Fibroblast of skin of right quadriceps (primary cell): ENCODE measurements at places on chromosomes 2 and 18.

- DNase-seq: peak; percentile 70
Measured at GRCh38 chr18:8705238-8705960, at the start of gene MTCL1. Gene MTCL1 (plus strand): TSS chr18:8705556. CDS start chr18:8705661, 105 bp downstream.

- DNase-seq: peak; percentile 69
Measured at GRCh38 chr2:25808006-25808383, 70.3 kb downstream of the ASXL2 start.

- DNase-seq: no peak
Measured at GRCh38 chr2:40160751-40161218, 291.1 kb downstream of the SLC8A1 start.

DNA sequence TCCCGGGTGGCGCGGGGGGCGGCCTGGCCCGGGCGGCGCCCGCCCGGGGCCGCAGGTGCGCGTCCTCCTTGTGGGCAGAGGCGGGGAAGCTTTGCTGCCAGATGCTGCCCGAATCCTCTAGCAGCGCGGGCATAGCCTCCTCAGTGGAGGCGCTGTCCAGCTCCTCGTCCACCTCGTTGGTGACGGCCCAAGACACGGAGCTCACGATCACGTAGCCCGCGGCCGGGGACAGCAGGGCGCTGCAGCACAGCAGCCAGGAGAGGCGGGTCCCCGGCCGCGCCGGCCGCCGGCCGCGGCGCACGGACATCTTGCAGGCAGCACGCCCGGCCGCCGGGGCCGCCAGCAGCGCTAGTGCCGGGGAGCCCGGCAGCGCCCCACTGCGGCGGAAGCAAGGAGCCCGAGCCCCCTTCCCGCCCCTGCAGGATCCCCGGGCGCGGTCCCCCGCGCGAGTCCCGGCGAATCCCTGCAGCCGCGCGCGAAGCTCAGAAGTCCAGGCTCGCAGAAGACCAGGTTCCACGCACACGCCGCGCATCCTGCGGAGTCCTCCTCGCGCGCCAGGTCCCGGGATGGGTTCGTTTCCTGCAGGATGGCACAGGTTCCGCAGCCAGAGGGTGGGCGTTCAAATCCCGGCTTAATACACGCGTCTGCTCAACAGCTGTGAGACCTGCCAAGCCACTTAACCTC is at the start of gene CREG2:
TSS of gene CREG2 (minus strand) at position 353 of the 684 bp plus-strand sequence. CDS start at position 307, 46 bp downstream.
- DNase-seq: peak; percentile 34

GRCh38 chr18:31878358-31878757 is 64.6 kb downstream of the TRAPPC8 start:
- DNase-seq: no peak

- peak; percentile 47 for DNase-seq
Measured at GRCh38 chr2:203453858-203454451, 81.1 kb downstream of the RAPH1 start.
